ENCODE measurements at places on chromosomes 7 and 10.

DNA sequence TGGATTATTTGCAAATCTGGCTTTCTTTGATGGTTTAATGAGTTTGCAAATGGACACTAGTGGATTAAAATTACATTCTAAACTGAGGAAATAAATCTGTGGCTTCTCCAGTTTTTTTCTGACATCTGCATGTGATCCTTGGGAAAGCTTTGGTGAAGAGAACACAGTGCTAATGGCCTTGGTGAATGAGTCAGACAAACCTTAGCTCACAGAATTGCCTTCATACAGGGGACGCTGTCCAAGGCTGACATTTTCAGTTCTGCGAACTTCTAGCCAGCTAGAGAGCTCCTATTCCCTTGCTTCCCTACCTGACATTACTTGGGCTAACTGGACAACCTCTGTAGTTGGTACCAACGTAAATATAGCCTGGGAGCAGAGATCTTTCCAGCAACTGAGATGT lies 21.2 kb downstream of the BMPER start:
- no peak for DNase-seq

DNA sequence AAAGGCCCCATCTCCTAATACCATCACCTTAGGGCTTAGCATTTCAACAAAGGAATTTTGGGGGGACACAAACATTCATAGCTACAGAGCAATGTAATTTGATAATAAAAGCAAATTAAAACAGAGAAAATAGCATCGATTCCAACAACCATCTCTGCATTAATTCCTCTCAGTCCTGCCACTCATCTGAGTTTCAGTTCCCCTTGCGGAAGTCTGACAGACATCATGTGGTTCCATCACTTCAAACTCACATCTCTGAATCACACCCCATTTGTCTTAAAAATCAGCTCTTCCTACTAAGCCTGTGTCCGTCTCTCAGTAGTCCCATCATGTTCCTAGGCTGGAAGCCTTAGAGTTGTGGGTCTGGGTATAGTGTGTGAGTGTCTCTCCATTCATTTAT lies 3.6 kb downstream of the ADCK2 start:
- DNase-seq: no peak

DNA sequence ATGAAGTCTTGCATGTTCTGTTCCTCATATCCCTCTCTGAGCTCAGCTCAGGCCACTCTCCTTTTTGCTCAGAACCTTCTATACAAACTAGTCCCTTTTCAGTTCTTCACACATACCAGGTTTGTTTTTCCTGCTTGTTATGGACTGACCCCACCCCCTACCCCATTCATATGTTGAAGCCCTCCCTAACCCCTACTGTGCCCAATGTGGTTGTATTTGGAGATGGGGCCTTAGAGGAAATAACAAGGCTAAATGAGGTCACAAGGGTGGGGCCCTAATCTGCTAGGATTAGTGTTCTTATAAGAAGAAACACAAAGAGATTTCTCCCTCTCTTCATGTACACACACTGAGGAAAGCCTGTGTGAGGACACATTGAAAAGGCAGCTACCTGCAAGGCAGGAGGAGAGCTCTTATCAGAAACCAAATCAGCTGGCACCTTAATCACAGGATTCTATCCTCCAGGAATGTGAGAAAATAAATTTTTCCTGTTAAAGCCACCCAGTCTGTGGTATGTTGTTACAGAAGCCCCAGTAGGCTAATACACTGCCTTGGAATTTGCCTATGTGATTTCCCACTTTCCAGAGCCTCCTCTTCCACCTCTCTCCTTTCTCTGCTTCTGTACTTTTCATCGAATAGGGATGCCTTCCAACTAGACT lies 67.3 kb upstream of the DNAJB12 start:
- peak; percentile 37 for DNase-seq

- no peak for DNase-seq
Observed at GRCh38 chr7:155274633-155275355, 22.9 kb upstream of the INSIG1 start.

DNA sequence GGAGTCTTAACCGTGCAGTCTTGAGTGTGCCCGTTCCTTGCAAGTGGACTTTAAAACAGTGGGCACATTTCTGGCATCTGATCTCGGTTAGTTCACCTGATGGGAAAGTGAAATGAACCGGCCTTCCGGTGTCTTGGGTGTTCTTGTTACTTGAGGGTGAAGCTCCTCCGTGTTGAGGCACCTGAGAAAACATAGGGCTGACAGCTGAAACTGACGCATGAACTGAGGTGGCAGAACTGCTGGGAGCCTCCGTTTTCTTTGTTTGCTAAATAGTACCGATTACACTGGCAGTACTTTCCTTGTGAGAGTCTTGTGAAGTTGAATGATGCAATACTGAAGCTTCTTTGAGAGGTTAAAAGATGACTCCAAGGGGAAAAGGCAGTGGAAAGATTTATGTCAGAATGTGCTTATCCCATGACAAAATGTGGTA lies 62.8 kb upstream of the SAMD8 start:
- DNase-seq: no peak

DNA sequence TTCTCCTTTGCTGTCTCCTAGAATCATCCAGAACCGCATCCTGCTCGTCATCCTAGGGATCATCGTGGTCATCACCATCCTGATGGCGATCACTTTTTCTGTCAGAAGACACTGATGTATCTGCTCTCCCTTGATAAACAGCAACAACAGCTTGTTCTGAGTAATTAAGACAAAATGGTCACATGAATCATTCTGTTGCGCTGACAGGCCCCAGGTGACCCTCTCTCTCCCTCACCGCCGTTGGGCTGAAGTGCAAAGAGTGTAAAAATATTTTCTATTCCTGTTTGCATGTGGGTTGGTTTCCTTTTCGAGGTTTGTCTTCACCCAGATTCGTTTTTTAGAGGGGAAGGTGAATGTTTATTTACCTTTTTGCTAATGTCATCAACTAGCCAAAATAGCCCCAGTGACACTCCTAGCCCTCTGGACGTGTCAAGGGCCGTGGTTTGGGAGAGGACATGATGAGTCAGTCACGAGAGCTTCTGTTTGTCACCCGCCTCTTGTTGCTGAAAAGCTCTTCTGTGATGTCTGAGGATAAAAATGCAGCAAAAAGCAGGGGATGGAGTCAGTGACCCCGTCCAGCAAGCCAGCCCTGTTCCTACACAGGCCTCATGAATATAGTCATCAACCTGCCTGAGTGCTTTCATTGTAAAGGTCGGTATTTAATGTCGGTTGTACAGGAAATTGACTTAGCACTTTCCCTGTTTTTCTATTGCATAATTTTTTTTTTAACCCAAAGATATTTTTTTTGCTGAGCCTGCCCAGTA lies 134.6 kb upstream of the TCF7L2 start:
- DNase-seq: peak; percentile 23

DNA sequence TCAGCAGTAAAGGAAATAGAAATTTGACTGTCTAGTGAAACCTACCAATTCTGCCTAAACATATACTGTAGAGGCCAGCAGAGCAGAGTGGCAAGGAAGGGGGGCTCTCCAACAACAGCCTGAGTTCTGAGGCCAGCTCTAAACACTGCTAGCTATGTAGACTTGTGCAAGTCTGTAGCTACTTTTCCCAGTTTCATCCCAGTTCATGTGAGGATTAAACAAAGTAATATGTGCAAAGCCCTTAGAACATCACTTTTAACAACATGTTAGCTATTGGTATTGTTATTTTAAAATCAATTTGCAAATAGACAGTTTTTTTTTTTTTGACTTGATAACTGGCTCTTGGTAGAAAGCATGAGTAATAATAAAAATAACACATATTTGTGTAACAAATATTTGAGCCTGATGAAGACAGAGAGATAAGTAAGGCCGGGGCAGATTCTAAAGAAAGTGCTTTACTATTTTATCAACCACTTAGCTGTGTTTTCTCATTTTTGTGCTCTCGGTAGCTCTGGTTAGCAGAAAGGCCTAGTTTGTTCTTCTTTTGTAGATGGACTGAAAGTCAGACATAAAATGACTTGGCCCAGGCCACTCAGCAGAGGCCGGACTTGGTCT lies 9.3 kb downstream of the CHST12 start:
- DNase-seq: no peak

- peak; percentile 31 for DNase-seq
Observed at GRCh38 chr7:1460821-1461645, 1.8 kb upstream of the MICALL2 start.

DNA sequence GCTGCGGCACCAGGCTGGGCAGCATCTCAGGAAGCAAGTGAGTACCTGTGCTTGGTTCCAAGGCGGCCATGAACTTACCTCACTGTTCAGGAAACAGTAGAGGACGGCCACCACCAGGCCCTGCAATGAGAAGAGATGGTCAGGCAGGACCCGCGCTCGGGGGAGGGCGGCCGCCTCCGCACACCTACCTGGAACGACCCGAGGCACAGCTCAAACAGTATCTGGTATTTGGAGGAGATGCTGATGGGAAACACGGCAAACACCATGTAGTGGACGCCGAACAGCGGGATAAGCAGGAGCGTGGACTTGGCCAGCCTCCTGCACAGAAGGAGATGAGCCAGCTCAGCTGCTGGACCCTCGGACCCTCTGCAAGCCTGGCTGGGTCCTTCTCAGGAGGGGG lies 112.9 kb downstream of the VIPR2 start:
- no peak for DNase-seq
